ENCODE measurements at places on chromosomes 13 and 19.

- DNase-seq, result no peak
These were observed 65.2 kb downstream of the RFX2 start for GRCh38 chr19:6045108-6045507.

DNA sequence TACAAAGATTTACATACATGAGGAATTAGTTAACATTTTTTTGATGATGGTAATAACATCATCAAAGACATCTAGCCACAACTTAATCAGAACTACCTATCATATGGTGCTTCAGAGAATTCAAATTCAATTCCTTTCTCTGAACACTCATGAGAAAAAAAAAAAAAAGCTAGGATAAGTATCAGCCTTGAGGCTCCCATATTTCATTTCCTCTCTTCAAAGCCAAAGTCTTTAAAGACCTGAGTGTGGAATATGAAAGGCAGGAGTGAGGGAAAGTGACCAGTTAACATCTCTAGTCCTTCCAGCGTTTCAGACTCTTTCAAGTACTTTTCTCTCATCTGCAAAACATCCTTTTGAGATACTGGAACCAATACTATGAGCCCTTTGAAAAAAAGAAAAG, 137.5 kb downstream of the DCLK1 start:
- DNase-seq, result no peak

DNA sequence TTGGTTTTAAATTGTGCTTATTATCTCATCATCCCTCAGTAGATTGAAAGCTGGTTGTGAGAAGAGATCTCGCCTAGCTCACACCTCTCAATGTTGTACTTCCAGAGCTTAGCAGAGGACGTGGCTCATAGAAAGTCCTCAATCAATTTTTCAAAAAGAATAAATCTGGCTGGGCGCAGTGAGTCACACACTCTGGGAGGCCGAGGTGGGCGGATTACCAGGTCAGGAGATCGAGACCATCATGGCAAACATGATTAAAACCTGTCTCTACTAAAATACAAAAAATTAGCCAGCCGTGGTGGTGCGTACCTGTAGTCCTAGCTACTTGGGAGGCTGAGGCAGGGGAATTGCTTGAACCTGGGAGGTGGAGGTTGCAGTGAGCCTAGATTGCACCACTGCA, 4.7 kb upstream of the ASF1B start:
- no peak for DNase-seq

DNA sequence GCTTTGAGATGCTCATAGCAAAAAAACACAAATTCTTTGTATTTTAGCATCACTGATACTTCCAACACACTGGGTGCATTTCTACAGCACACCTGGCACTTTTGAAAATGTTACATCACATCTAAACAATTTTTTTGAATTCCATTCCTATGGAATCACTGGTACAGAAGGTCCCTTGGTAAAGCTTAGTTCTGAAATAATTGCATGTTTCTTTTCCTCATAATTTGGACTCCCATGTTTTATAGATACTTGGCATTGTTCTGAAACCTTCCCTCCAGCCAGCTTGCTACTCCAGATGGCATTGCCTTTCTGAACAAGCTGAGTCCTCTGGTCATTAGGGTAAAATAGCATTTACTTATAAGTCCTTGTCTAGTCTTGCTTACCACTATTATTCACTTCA, 481.3 kb upstream of the GPC6 start:
- no peak for DNase-seq

GRCh38 chr19:13012690-13013608, 17.7 kb downstream of the NFIX start:
- DNase-seq, result peak; percentile 15

DNA sequence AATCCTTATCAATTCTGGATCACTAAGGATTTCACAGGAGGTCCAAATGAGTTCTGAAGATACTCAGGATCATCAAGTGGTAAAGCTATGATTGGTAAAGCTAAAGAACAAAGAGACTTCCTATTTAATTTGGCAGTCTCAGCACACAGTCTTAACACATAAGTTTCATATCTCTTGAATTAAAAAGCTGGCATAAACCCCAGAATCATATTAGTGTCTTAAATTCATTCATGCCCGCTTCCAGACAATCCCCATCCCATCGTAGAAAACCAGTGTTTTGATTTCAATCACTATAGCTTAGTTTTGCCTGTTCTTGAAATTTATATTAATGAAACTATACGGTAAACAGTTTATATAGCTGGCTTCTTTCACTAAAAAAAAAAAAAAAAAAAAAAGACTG, 278.7 kb downstream of the DIAPH3 start:
- no peak for DNase-seq

- no peak for DNase-seq
These were observed 264.6 kb downstream of the PCDH20 start for GRCh38 chr13:61151062-61151461.

GRCh38 chr19:33472226-33472625, 49.4 kb downstream of the PEPD start:
- DNase-seq, result no peak

- no peak for DNase-seq
These were observed 82.8 kb downstream of the STARD13 start for GRCh38 chr13:33202644-33203169.

- no peak for DNase-seq
These were observed 37.7 kb downstream of the LHFPL6 start for GRCh38 chr13:39565036-39565949.

- DNase-seq, result no peak
These were observed 1174.9 kb downstream of the PCDH17 start for GRCh38 chr13:58806401-58806800.

Measured in stimulated activated CD4-positive, alpha-beta T cell treated with anti-CD3 and anti-CD28 coated beads, Interleukin-15, amount 100 ng/mL, for 48 hours (primary cell).